ENCODE measurements at places on chromosomes 2 and 18.

GRCh38 chr2:157193461-157193860, 64.0 kb upstream of the GALNT5 start:
- DNase-seq = no peak

GRCh38 chr2:224268441-224268840, 133.5 kb downstream of the FAM124B start:
- DNase-seq = peak; percentile 29

DNA sequence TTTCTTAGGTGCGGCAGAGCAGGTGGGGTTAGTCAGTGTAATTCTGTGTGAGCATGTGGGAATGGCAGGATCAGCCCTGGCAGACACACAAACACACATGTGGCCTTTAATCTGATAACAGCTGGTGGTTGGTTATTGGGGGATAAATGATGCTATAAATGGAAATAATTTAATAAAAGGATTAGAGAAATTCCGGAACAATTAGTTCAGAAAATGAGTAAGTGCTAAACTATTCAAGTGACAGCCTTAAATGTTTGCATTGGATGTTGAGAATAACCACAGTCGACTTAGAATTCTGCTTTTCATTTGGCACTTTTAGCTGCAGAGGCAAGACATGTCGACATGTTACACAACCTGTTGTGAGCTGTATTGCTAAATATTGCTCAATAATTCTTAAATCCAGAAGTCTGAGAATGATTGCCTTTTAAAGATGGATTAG, 7.2 kb downstream of the SMYD1 start:
- DNase-seq = no peak

GRCh38 chr18:49731421-49731841, 81.9 kb downstream of the ACAA2 start:
- DNase-seq = no peak

DNA sequence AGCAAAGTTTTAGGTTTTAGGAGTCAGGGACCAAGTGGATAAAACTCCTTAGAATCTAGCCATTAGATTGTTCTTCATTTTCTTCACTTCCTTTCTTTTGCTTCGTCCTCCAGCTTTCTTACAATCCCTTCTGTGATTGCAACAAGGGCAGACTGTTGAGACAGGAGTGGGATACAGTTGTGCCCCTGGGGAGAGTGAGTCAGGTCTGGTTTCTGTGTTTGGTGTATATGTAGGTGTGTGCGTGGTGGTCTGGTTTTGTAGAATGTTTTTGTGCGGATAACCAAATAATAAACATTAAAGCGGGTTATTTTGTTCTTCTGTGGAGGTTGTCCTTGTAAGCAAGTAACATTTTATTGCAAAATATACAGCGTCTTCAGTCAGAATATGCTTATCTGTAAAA, 7.3 kb downstream of the INSIG2 start:
- DNase-seq = no peak

GRCh38 chr2:179562330-179562885, 297.8 kb upstream of the SESTD1 start:
- no peak for DNase-seq

DNA sequence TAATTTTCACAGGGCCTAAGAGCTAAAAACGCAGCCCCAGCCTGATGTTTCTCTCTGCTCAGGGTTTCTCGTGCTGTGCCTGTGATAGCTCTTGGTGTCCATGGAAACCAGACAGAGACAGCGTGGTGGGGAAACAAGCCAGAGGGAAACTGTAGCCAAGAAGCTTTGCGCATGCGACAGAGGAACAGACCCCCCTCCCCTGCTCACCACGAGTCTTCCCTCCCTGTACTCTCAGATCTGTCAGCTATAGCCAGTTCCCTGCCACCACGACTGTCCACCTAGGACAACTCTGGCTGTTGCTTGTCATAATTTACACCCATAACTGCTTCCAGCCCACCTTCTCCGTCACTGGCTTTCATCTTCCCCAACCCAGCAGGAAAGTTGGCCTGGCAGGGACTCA, 13.2 kb upstream of the DNAJC27 start:
- no peak for DNase-seq

DNA sequence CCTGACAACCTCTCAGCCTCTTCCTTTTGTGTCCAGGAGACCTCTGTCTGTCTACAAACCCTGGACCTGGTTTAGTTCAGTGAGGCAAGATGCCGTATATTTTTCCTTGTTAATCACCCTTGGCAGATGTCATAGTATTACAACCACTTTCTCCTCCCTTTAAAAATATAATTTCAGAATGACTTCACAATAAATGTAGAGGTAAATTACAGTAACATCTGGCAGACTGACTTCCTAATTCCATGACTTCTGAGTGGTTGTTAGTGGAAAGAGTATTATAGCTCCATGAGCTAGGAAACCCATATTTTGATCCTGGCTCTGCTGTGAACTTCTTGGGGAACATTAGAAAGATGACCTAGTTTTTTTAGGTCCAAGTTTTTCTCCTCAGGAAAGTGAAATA, 39.5 kb downstream of the SPATS2L start:
- no peak for DNase-seq

GRCh38 chr18:54032412-54032811, 192.1 kb downstream of the MBD2 start:
- DNase-seq = no peak

DNA sequence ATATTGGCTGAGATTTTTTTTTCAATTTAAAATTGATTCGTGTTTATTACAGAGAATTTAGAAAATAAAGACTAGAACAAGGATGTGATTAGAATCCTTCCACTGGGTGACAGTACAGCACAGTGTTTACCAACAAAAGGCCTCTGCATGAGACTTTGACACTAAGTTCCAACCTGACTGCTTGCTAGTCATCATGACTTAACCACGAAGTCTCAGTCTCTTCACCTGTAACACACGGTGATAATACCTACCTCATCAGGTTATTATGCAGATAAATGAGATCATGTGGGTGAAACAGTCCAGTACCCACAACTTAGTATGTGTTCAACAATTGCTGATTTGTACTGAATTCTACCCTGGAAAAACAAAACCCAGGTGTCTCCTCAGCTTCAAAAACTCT, 151.2 kb downstream of the STK39 start:
- no peak for DNase-seq

DNA sequence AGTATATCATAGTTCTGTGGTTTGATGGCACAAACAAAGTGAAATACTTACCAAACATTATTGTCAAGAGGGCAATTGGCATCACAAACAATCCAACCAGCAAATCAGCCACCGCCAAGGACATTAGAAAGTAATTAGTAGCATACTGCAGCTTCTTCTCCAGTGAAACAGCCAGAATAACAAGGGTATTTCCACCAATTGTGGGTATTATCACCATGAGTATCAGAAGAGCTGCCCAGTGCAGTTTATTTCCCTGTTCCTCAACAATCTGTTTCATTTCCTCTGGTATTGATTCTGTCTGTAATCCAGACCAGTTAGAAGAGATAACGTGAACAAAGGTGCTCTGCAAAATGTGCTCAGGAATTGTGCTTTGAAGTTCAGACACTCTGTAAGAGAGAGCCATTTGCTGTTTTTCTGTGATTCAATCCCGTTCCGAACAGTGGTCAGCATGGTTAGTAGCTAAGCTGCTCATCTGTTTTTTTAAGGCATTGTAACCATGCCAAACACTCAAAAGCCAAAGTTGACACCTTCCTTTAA, 1.4 kb downstream of the HTR2B start:
- no peak for DNase-seq

DNA sequence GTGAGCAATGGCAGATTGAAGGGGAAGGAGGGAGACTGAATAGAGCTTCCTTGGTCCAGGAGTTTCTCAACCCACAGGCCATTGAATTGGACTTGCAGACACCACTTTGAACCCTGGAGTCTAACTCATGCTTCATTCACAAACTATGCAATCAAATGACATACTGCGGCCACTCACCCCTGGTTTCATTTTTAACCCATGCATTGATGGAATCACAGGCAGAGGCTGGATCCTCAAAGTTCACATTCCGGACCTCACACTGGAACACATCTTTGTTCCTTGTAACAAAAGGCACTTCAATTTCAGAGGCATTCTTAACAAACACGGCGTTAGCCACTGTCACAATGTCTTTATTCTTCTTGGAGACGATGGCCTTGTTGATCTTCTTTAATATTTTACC, 40.7 kb downstream of the MRPL44 start:
- DNase-seq = no peak

GRCh38 chr2:232937278-232937906, 67.3 kb downstream of the SNORC start:
- DNase-seq = peak; percentile 55

GRCh38 chr2:146634230-146635097, 1210.4 kb upstream of the ACVR2A start:
- peak; percentile 13 for DNase-seq

DNA sequence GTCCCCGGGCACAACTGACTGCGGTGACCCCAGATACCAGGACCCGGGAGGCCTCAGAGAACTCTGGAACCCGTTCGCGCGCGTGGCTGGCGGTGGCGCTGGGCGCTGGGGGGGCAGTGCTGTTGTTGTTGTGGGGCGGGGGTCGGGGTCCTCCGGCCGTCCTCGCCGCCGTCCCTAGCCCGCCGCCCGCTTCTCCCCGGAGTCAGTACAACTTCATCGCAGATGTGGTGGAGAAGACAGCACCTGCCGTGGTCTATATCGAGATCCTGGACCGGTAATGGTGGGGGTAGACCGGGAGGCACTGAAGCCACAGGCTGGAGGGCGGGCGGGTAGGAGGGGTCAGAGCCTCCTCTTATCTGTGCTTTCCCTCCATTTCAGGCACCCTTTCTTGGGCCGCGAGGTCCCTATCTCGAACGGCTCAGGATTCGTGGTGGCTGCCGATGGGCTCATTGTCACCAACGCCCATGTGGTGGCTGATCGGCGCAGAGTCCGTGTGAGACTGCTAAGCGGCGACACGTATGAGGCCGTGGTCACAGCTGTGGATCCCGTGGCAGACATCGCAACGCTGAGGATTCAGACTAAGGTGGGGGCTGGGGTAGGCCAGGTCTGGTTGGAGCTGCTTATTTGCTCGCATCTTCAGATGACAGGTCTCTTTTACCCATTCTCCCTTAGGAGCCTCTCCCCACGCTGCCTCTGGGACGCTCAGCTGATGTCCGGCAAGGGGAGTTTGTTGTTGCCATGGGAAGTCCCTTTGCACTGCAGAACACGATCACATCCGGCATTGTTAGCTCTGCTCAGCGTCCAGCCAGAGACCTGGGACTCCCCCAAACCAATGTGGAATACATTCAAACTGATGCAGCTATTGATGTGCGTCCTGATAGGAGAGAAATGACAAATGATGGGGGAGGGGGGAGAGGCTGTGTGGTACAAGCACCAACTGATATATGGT, 780 bp downstream of the HTRA2 start:
- DNase-seq = no peak

DNA sequence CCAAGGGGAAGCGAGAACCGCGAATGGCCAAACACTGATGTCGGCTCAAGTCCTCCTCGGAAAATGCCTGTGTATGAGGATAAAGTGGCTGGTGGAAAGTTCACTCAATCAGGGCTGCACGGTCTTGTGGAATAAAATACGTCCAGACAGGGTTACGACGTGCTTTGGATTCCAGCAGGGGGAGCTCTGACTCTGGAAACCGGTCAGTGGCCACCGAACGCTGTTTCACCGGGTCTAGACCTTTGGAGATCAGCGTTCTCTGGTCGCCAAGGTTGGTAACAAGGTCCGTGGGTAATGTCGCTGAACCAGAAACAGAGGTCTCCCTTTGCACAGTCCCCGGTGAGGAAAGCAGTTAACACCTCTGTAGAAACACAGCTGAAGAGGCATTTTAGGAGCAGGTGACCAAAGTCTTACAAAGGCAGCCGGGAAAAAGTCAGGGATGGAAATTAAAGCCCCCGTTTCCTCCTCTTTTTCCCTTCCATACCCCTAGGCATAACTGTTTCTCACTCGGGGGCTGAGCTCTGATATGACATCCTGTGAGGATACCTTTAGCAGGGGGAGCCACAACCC, 47.8 kb downstream of the CDCA7 start:
- DNase-seq = peak; percentile 86

DNA sequence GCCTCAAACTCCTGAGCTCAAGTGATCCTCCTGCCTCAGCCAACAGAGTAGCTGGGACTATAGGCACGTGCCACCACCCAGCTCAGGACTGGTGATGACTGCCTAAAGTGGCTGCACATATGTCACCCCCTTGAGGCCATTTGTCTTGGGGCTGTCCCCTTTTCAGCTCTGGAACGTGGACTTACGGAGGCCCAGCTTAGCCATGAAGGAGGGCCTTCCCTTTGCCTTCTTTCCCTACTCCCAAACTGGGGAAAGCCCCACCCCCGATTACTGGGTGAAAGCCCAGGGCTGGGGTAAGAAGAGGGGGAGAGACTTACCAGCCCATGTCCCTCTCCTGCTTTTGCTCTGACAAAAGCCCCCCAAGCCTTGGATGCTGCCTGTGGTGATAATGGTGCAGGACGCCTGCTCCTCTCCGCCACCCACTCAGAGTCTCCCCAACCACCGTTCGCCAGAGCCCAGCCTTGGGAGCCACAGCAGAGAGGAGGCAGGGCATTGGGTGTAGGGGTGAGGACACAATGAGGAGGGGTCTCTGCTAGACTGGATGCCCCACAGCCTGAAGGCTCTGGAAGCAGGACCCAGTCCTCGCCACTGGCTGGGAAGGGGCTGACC, 2.5 kb upstream of the DUSP2 start:
- DNase-seq = no peak

DNA sequence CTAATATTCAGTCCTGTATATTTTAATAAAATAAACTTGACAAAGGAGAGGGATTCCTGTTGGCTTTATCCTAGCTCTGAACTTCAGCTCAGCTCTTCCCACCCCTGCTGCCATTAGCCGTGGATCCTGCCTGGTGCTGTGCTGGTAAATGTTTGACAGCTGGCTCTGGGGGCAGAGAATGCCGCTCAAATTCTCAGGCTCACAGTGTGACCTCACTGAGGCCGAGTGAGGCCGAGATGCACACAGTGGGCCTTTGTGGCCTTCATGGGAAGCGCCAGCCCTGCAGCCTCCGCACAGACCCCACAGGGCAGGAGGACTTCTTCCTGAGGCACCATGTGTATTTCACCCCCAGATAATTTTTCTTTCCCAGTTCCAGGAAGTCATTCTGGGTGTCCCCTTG, 16.5 kb upstream of the FAHD2A start:
- DNase-seq = no peak

- no peak for DNase-seq
Observed at GRCh38 chr2:60945341-60945740, 64.0 kb downstream of the REL start.

- DNase-seq = no peak
Observed at GRCh38 chr2:48345176-48345575, 184.8 kb upstream of the STON1 start.

DNA sequence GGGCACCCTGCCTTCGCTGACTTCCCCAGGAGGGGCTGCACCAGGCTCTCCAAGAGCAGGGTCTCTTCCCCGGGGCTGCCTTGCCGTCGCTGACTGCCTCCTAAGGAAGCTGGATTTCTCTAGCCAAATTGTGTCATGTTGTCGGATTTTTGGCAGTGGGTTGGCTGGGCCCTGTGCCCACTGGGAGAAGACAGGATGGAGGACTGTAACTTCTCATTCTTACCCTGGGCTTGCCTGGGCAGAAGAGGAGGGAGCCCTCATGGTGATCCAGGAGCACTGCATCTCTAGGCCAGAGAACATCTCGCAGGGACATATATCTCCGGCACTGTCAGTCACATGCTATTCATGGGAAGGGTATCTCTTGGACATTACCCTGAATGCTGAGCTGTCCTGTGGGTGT, 6.3 kb downstream of the MYO7B start:
- DNase-seq = no peak

- DNase-seq = no peak
Observed at GRCh38 chr2:85265304-85265703, 62.5 kb downstream of the TGOLN2 start.

Data from A549 (cell line).